Myometrial cell (primary cell): ENCODE measurements at places on chromosomes 5 and 9. TPM values are rescaled to one million over a fixed set of nuclear protein-coding genes. Genes with fewer than 3 reads are reported as not detected.

Gene LCN1
- not detected in 2 replicates for total RNA-seq

Gene CDK5RAP2
- total RNA-seq: 16.4 and 33.8 TPM in 2 replicates

Gene DAB2IP
- total RNA-seq: 10.7 and 11.2 TPM in 2 replicates

Gene ECSCR
- not detected in 2 replicates for total RNA-seq

Gene TNFSF15
- total RNA-seq: under 0.01 TPM in 1 of 2 replicates, not detected in the other

Gene C5orf34
- total RNA-seq: 3.7 and 8.5 TPM in 2 replicates

Gene KCNN2
- 3.2 TPM in 2 replicates for total RNA-seq

Gene SPARC
- total RNA-seq: 1,768 and 1,842 TPM in 2 replicates

Gene DRD1
- total RNA-seq: not detected in 2 replicates

Gene LIX1
- total RNA-seq: not detected in 2 replicates

Gene TMED9
- total RNA-seq: 213 and 273 TPM in 2 replicates

Gene WDR38
- not detected in 2 replicates for total RNA-seq

Gene ARAP3
- total RNA-seq: 10.1 and 11.5 TPM in 2 replicates

Gene SPINK13
- total RNA-seq: not detected in 2 replicates

Gene LYSMD3
- total RNA-seq: 14.5 and 14.7 TPM in 2 replicates

Gene C9orf153
- not detected in 2 replicates for total RNA-seq

Gene RNF180
- total RNA-seq: under 0.01 and 0.35 TPM in 2 replicates

Gene IRX1
- not detected in 2 replicates for total RNA-seq

Gene SMIM32
- not detected in 2 replicates for total RNA-seq

Gene ZNF354C
- 2.9 and 4.1 TPM in 2 replicates for total RNA-seq

Gene NMUR2
- total RNA-seq: not detected in 2 replicates

Gene CCL28
- 0.71 and 0.86 TPM in 2 replicates for total RNA-seq

Gene ANKRD34B
- total RNA-seq: not detected in 2 replicates

Gene FUBP3
- total RNA-seq: 27.4 and 31.9 TPM in 2 replicates

Gene IL13
- not detected in 2 replicates for total RNA-seq

Gene F2RL2
- total RNA-seq: 0.58 and 1.8 TPM in 2 replicates

Gene RAB3C
- total RNA-seq: not detected in 2 replicates

Gene NEUROG1
- not detected in 2 replicates for total RNA-seq

Gene DMAC1
- 18.1 and 19.9 TPM in 2 replicates for total RNA-seq

Gene FAM200C
- 2.6 and 2.8 TPM in 2 replicates for total RNA-seq

Gene OR1J2
- not detected in 2 replicates for total RNA-seq

Gene PRDM9
- total RNA-seq: not detected in 2 replicates

Gene CDKN2B-AS1
- 0.53 and 2.0 TPM in 2 replicates for total RNA-seq

Gene TNFSF8
- not detected in 2 replicates for total RNA-seq

Gene PPP2R2B
- total RNA-seq: 0.29 TPM in 1 of 2 replicates, not detected in the other

Gene HK3
- total RNA-seq: not detected in 2 replicates

Gene TSTD2
- 7.2 and 9.4 TPM in 2 replicates for total RNA-seq

Gene OR1B1
- total RNA-seq: not detected in 2 replicates

Gene MARCOL
- not detected in 2 replicates for total RNA-seq
